ENCODE measurements at places on chromosomes 2 and 18.

DNA sequence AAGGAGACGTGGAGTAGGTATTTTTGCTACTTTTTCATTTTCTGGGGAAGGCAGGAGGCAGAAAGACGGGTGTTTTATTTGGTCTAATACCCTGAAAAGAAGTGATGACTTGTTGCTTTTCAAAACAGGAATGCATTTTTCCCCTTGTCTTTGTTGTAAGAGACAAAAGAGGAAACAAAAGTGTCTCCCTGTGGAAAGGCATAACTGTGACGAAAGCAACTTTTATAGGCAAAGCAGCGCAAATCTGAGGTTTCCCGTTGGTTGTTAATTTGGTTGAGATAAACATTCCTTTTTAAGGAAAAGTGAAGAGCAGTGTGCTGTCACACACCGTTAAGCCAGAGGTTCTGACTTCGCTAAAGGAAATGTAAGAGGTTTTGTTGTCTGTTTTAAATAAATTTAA is 3.4 kb downstream of the FZD7 start:
- no peak for DNase-seq

- no peak for DNase-seq
Observed at GRCh38 chr2:72139874-72140620, 7.6 kb downstream of the CYP26B1 start.

DNA sequence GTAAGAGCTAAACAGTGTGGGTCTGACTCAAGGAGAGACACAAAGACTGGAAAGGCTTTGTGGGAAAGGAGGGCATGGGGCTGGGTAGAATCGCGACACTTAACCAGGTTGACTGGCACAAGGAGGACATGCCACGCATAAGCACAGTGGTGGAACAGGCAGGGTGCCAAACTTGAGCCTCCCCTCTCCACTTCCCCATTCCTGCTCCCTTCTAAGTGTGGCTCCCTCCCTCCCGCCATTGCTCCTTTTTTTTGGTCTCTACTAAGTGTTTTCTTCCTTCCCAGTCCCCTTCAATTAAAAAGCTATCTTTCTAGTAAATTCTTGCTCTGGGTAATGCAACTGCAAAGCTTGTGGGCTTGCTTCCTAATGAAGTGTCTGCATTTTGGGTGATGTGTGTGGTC is 40.3 kb upstream of the ZFP36L2 start:
- DNase-seq, result no peak

DNA sequence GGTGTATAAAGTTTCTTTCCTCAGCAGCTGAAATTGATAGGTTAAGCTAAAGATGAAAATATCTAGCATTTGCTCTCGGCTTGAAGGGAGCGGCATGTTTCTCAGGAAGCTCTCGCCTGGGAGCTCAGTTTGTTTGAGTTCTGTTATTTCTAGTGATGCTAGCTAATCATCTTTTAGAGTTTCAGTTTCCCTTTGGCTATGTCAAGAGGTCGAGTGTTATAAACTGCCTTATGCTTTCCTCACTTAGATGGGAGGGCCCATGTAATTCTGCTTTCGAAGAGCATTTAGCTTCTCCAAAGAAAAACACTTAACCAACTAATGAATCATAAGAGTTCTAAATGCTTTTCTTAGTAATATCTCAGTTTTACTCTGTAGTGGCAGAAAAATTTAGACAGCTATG is 33.6 kb downstream of the PLCL1 start:
- DNase-seq, result peak; percentile 66

- no peak for DNase-seq
Observed at GRCh38 chr2:144357623-144358373, 162.1 kb downstream of the ZEB2 start.

- no peak for DNase-seq
Observed at GRCh38 chr2:141468761-141469160, 662.1 kb downstream of the LRP1B start.

Data from stimulated activated naive CD4-positive, alpha-beta T cell (primary cell).